ENCODE measurements at places on chromosomes 1 and 21. TPM values are rescaled to one million over a fixed set of nuclear protein-coding genes. Genes with fewer than 3 reads are reported as not detected.
A peak's percentile ranks its signal among the peaks of the same experiment; 100 is the strongest.

XCL1 gene
- 0.45 TPM for total RNA-seq

ALDH4A1 gene
- total RNA-seq: 2.2 TPM

ZCCHC17 gene
- 19.8 TPM for total RNA-seq

IKBKE gene
- total RNA-seq: 83.9 TPM

TCP10L gene
- total RNA-seq: 0.73 TPM

FUBP1 gene
- total RNA-seq: 180 TPM

- no peaks in the 10 kb centered on the region for H3K36me3 ChIP-seq
- H3K27me3 ChIP-seq: no peaks in the 10 kb centered on the region
- H3K27ac ChIP-seq: no peak overlapping the region
- peaks cover 2% of the 10 kb centered on the region for H3K4me1 ChIP-seq
- H3K4me3 ChIP-seq: no peak overlapping the region
Measured at GRCh38 chr1:113363935-113364334, 26.4 kb upstream of the MAGI3 start.

- H3K4me3 ChIP-seq: no peak overlapping the region
- H3K36me3 ChIP-seq: no peaks in the 10 kb centered on the region
- no peaks in the 10 kb centered on the region for H3K4me1 ChIP-seq
- no peak overlapping the region for H3K27ac ChIP-seq
- no peak for DNase-seq
Measured at GRCh38 chr1:48196237-48196636, 26.3 kb upstream of the SLC5A9 start.

DNA sequence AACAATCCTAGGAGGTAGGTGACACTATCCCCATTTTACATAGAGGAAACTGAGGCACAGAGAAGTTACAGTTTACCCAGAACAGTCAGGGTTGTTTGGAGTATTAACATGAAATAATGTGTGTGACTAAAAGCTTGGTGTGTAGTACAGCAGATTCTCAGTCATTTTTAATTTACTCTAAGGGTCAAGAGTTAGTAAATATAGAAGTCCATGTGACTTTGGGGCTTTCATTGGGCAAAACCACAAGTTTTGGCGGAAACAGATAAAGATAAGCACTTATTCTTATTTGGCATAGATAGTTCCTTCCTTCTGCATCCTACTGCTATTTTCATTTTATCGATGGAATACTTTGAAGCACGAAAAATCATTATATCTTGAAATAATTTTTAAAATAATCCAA, 128.5 kb downstream of the DNM3 start:
- H3K27me3 ChIP-seq: no peaks in the 10 kb centered on the region
- no peak for DNase-seq
- no peak overlapping the region for H3K4me3 ChIP-seq

- H3K27ac ChIP-seq: no peak overlapping the region
- no peak for DNase-seq
- H3K36me3 ChIP-seq: no peaks in the 10 kb centered on the region
- H3K27me3 ChIP-seq: peaks cover 40% of the 10 kb centered on the region
Measured at GRCh38 chr21:43312011-43312410, 114.9 kb downstream of the SIK1 start.

DNA sequence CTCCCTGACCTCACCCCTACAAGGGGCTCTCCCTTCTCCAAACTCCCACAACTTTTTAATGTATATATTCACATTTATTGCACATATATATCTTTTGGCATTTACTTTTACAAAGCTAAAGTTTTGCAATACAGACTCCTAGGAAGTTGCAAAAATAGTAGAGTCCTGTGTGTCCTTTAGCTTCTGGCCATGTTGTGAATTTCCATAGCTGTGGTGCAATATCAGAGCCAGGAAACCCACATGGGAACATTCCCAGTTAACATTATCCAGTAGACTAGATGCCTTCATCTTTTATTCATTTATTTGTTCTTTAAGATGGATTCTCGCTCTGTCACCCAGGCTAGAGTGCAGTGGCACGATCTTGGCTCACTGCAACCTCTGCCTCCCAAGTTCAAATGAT, 343.0 kb downstream of the PCP4 start:
- H3K4me3 ChIP-seq: no peak overlapping the region
- DNase-seq: no peak
- no peaks in the 10 kb centered on the region for H3K36me3 ChIP-seq
- no peak overlapping the region for H3K27ac ChIP-seq

DNA sequence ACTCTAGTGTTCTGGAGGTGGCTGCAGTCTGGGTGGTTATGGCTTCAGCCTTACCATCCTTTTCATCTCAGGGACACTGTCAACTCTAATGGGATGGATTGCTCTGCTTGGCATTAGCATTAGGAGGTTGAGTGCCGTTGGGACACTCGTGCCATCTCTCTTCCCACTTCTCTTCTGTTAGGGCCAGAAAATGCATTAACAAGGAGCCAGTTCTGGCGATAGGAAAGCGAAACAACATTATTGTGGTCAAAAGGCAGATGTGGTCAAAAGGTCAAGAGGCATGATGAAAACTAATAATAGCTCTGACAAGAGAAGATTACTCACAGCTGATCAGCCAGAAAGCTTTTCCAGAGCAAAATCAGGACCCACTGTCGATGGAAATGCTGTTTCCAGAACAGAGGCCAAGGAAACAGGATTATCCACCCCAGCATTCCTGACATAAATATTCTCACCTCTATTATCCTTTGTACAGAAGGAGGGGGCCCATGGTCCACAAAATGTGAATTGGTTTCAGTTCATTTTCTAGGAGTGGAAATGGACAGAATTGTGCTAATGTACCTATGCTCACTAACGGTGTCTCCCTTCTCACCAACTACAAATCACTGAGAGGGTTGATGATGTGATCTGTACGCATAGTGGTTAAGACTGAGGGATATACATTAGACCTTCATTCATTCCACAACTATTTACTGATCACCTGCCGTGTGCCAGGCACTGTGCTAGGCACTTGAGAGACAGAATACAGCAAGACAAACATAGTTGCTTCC, 72.0 kb downstream of the ST6GALNAC5 start:
- H3K27me3 ChIP-seq: no peaks in the 10 kb centered on the region
- no peaks in the 10 kb centered on the region for H3K36me3 ChIP-seq
- no peak overlapping the region for H3K27ac ChIP-seq
- DNase-seq: no peak
- H3K4me1 ChIP-seq: no peaks in the 10 kb centered on the region

- no peak overlapping the region for H3K4me3 ChIP-seq
- H3K4me1 ChIP-seq: peaks cover 4% of the 10 kb centered on the region
Measured at GRCh38 chr1:206816390-206817287, 44.3 kb upstream of the IL10 start.

DNA sequence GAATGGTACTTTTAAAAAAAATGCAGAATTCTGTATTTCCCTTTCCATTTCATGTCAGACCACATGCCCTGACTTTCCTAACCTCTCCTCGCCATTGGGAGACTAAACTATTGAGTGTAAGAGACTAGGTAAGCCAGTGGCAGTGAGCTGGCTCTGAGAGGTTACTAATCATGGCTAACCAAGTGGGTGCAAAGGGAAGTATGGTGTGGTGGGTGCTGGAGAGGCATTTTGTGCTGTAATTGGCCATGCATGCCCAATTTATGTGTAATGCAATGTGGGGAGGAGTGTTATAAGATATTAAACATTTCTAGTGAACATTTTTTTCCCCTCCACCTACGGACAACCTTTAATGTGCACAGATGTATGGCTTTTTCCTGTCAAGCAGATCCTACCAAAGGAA, 190.1 kb downstream of the LMO4 start:
- no peaks in the 10 kb centered on the region for H3K27me3 ChIP-seq
- no peak for DNase-seq
- H3K4me1 ChIP-seq: no peaks in the 10 kb centered on the region
- no peaks in the 10 kb centered on the region for H3K36me3 ChIP-seq

DNA sequence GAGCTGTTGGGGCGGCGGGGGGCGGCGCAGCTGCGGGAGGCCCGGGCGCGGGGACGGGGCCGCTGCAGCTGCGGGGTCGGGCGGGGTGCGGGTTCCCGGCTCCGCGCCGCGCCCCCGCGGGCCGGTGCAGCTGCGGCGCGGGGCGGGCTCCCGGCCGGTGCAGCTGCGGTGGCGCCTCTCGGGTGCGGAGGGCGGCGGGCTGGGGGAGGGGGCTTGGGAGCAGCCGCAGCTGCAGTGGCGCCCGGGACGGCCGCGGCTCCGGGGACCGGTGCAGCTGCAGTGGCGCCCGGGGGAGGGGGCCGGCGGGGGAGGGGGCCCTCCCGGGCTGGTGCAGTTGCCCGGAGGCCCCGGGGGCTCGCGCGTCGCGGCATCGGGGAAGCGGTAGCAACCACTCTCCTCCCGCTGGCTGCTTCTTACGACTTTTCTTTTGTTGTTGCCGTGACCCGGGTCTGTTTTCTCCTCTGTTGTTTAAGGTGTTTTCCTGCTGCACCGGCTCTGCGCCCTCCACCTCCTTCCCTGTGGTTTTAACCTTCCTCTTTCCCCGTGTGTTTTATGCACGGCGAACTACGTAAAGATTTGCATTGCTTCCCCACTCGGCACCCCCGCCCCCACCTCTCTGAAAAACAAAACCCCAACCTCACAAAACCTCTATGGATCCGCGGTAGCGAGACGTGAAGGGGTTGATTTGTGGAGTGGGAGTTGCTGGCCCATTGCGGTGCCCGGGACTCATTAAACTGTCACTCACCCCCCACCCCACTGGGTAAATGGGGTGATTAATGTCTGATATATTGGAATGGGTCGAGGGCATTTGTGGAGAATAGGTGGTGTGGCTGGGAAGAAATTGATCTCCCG, 1.7 kb upstream of the ZBTB18 start:
- H3K4me1 ChIP-seq: peaks cover 17% of the 10 kb centered on the region
- peaks cover 9% of the 10 kb centered on the region for H3K36me3 ChIP-seq
- peak; percentile 70 for DNase-seq
- no peaks in the 10 kb centered on the region for H3K27me3 ChIP-seq

- H3K4me3 ChIP-seq: no peak within 1 kb of the TSS
- H3K4me1 ChIP-seq: no peaks in the 10 kb centered on the region
- no peaks in the 10 kb centered on the region for H3K27me3 ChIP-seq
- H3K27ac ChIP-seq: no peak within 1 kb of the TSS
- no peak for DNase-seq
Measured at GRCh38 chr1:203229471-203230135, at the start of gene CHIT1. Gene CHIT1 (minus strand): TSS chr1:203229673. CDS start chr1:203229636, 37 bp downstream.

Data from T-cell (primary cell).